Right atrium auricular region (tissue), 2 donors: ENCODE measurements at places on chromosomes 11 and 22. TPM values are rescaled to one million over a fixed set of nuclear protein-coding genes. Genes with fewer than 3 reads are reported as not detected.

PNPLA5 gene
- not detected for total RNA-seq

GNG3 gene
- total RNA-seq = not detected

MYO7A gene
- 1.4 TPM for total RNA-seq

CD3D gene
- not detected for total RNA-seq

PRG2 gene
- total RNA-seq = not detected

CASP12 gene
- not detected for total RNA-seq

HBD gene
- 2.4 TPM for total RNA-seq

C1QTNF4 gene
- total RNA-seq = 0.86 TPM

TUBA8 gene
- 97.3 TPM for total RNA-seq

KDM4E gene
- total RNA-seq = not detected

C11orf87 gene
- total RNA-seq = not detected

CHORDC1 gene
- total RNA-seq = 49.2 TPM

DSCAML1 gene
- total RNA-seq = 1.3 TPM
